G401 (cell line): ENCODE measurements at places on chromosomes 16 and 17. TPM values are rescaled to one million over a fixed set of nuclear protein-coding genes. Genes with fewer than 3 reads are reported as not detected.
A peak's percentile ranks its signal among the peaks of the same experiment; 100 is the strongest.

Gene SLFN12L
- not detected in 2 replicates for total RNA-seq

DNA sequence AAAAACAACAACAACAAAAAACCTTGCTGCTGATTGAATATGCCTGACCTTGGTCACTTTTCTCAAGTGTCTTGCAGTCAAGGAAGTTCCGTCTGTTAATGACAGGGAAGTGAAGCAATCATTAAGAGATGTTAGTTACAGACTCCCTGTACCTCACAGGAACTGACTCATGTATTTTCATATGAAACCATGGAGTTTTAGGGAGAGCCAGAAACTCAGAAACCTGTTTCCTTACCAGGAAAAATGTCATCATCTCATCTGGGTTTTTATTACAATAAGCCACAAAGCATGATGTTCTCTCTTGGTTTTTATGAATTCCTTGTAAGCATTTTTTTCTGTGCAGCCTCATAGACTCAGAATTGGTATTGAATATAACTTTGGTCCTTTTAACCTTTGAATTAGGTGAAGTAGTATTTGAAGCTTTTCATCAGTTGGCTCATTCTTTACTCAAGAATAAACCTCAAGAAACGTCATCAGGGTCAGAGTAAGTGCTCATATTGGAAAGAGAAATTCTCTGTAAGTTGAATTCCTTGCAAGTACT lies 10.3 kb downstream of the LYRM1 start:
- no peak for DNase-seq

- DNase-seq, result no peak
Measured at GRCh38 chr16:2520784-2521531, 787 bp downstream of the AMDHD2 start.

DNA sequence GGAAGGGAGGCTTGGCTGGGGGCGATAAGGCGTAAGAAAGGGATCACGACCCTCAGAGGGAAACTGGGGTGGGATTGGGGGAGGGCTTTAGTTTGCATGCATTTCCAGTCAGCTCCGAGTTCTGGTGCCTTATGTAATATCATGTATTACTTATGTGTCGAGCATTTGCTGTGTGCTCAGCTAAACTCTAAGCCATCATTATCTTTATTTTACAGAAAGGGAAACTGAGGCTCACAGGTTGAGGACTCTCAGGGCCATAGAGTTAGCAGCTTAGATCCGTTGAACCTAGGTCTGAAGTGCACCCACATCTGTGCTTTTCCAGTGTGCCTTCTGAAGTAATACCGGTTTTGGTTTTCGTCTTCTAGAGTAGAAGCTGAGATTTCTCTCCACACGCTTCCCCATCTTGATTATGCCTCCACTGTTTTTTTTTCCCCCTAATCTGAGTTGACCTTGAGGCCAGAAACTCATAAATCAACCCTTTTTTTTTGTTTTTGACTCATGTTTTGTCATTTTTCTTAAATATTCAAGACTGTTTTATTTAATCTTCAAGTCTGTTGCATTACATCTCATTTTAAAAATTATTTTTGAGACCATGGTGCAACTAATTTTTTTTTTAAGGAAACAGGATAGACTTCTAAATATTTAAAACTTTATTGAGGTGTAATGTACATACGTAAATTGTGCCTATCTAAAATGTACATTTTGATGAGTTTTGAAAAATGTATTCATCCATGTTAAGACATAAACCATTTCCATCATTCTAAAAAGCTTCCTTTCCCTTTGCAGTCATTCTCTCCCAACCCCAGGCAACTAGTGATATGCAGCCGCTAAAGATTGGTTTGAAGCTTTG lies 741 bp downstream of the CYB5B start:
- DNase-seq, result no peak

GRCh38 chr17:74864297-74864865 lies 4.7 kb upstream of the GRIN2C start:
- no peak for DNase-seq

DNA sequence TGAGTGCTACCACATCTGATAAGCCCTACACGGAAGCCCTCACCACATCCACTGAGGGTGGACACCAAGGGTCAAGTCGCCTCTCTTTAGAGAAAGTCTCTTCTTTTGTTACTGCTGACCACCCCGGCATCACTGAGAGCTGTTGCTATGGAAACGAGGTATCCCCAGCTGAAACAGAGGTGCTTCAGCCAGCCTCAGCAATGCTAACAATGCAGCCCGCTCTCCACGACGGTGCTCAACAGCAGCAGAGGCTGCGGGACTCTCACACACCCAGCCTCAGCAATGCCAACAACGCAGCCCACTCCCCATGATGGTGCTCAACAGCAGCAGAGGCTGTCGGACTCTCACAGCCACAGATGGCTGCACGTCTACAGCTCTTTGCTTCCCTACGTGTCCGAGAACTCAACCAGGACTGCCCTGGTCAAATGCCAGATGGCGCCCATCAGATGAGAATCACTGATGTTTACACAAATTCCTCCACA lies 41.4 kb downstream of the VPS53 start:
- peak; percentile 76 for DNase-seq

GRCh38 chr16:89733792-89734191 lies 12.5 kb downstream of the ZNF276 start:
- DNase-seq, result no peak

- no peak for DNase-seq
Measured at GRCh38 chr16:20415541-20415940, 6.2 kb downstream of the ACSM5 start.
